RCC 7860 (cell line): ENCODE measurements at places on chromosomes 3 and 15.

DNA sequence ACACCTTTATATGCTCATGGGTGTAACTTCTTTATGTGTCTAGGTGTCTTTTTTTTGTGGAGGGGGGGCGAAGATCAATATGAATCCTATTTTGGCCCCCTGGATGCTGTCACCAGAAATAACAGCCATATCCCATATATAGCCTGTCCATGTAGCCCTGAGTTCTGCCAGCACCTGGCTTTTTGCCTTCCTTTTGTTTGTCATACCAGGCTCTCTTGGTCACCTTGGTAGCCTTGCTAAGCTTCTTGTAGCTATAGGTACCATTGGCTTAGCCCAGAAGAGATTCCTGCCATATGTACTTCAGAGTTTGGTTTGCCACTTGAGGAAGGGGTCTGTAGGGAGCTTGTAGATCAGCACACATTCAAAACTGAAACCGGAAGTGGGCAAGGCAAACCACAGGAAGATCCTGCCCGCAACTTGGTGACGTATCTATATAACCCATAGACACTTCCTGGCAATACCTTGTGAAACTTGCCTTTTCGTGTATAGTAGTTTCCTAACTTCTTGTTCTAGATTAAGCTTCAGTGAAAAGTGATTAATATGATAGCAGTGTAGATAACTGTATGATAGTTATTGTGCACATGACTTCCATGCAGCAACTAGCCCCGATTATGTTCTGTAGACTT lies 11.9 kb downstream of the RASA2 start:
- DNase-seq: no peak

GRCh38 chr3:178392511-178392926 lies 143.7 kb upstream of the KCNMB2 start:
- no peak for DNase-seq

DNA sequence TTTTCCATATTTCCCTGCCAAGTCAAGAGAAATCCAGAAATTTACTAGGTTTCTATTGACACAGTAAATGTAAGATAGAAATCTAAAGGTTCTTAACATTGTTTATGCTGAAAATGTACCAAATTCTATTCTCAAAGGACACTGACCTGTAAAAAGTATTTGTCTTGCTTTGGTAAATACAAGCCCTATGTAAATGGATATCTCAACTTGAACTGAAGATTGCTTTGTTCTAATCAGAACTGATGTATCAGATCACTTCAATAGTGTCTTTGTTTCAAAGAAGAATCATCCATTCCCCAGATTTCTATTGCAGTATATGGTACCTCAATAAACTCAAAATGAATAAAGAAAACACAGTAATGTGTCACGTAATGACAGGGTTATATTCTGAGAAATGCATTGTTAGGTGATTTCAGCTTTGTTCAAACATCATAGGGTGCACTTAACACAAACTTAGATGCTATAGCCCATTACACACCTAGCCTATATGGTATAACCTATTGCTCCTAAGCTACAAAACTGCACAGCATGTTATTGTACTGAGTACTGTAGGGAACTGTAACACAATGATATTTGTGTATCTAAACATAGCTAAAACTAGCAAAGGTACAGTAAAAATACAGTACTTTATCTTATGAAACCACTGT lies 143.5 kb upstream of the NECTIN3 start:
- no peak for DNase-seq

DNA sequence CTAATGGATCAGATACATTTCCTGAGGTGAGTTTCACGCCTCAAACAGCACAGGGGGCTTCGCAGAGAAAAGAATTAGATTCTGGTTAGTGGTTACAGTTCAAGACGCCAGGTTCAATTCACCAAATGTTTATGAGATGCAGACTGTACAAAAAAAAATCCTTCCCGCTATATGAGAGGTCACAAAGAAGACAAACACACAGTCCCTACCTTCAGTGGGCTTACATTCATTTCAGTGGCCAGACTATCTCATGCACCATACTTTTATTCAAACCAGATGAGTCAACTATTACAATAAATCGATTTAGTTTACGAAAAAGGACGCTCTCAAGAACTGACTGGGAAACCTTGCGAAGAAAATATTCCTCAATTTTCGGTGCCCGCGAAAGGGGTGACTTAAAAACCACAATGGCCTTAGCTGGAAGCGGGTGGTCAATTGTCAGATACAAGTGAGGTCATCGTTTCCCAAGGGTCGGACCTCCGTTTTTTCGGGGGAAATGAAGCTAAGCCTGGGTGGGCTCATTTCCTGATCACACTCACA lies 695 bp downstream of the METTL6 start:
- DNase-seq: no peak

GRCh38 chr15:78363381-78363734 lies 23.2 kb downstream of the CRABP1 start:
- no peak for DNase-seq

DNA sequence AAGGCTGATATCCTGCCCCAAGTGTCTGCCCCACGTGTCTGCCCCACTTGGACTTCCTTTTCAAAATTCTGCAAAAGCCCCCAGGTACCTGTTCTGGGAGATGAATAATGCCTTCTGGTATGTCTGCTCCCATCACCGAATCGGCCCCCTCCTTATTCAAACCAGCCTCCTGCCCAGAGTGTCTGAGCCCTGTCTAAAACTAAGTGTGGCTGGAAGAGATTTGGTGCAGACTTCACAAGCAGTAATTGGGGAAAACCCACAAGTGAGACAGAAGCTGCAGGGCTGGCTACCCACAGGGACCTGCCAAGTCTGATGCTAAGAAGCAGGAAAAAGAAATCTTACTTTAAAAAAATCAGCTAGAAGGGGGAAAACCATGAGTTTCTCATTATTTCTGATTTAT lies 85.1 kb downstream of the DUT start:
- no peak for DNase-seq

DNA sequence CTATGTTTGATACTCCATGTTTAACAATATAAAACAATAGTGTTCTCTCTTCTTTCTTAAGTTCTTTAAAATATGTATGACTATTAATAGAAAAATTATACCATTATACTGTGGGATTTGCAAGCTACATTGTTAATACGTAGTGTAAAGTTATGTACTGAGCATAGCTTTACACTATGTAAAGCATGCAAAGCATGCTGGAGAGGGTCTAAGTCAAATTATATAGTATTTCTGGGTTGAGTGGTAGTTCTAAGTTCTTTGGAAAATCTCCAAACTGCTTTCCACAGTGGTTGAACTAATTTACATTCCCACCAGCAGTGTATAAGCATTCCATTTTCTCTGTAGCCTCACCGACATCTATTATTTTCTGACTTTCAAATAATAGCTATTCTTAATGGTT lies 253.0 kb downstream of the RAP2B start:
- DNase-seq: no peak

DNA sequence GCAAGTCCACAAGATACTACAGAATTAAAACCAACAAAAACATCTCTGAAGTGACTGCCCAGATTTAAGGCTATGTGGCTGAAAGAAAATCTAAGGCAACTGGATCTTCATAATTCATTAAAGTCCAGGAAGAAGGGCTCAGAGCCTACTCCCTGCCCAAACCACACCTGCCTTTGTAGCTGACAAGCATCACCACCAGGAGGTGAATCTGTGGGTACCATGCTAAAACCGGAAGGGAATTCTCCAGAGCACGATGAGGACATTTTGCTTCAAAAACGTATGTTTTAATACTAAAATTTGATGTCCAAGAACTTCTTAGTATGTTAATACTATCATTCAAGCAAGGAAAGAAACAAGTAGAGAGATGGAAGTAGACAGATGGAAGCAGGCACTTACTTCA lies 495.9 kb upstream of the NECTIN3 start:
- DNase-seq: no peak

DNA sequence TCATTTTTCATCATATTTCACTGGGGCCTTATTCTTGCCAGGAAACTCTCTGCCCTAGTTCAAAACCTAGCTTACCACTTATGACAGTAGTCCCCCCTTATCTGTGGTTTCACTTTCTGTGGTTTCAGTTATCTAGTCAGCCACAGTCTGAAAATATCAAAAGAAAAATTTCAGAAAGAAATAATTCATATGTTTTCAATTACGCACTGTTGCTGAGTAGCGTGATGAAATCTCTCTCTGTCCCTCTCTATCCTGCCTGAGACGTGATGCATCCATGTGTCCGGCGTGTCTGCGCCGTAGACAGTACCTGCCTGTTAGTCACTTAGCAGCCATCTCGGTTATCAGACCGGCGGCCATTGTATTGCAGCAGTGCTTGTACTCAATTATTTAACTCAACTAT lies 369.9 kb upstream of the MCTP2 start:
- DNase-seq: no peak

- DNase-seq: no peak
These were observed 2.0 kb downstream of the ABTB1 start for GRCh38 chr3:127674790-127675189.

- no peak for DNase-seq
These were observed 252.7 kb downstream of the EPHA3 start for GRCh38 chr3:89360156-89360555.

DNA sequence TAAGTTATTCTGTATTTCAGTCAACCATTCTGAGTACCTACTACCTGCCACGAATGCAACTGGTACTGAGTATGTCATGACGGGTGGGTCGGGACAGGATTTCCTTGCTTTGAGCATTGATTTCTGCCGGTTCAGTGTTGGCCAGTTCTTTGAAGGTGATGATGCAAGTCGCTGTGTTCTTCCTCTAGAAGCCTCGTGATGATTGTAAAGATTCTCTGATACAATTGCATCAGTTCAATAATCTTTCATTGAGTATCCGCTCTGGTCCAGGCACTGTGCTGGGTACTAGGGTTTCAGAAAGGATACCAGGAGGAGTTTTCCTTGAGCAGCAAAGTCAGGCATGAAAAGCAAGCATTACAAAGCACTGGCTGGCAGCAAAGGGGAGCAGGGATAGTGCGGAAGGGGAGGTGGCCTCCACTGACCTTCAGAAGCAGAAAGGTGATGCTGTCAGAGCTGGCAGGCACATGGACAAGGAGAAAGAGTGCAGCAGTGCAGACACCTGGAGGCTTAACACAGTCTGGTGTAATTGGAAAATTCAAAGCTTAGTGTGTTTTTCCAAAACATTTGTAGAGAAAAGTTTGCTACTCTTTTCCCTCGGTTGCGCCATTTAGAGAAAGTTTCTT lies 100.1 kb downstream of the RPL39L start:
- no peak for DNase-seq

GRCh38 chr15:72365844-72366243 lies 10.0 kb downstream of the HEXA start:
- DNase-seq: no peak

GRCh38 chr3:177329854-177330253 lies 132.6 kb upstream of the TBL1XR1 start:
- DNase-seq: no peak

DNA sequence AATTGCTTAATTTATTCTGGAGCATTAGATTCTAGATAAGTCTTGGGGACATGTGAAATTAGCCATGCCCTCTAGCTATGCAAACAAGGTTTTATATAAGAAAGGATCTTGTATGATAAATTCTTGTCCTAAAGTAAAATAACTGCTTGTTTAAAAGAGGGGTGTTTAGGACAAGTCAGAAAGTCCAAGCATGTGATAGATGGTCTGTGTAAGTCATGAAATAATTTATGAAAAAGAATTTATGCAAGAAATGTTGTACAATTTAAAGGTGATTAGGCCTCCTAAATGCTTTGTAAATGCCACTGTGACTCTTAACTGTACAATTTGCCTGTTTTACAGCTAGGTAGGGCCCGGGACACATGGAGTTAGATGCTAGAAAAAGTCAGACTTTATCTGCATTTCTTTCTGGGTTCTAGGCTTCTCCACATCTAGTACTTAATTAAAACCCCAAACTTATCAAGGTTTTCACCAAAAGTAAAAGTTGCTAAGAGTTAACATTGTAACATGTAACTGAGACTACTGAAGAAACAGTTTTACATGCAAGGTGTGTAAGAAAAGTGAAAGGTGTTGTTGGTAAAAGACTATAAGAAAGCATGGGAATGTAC lies 13.2 kb downstream of the LINS1 start:
- no peak for DNase-seq

GRCh38 chr3:183897606-183898005 lies 12.9 kb upstream of the PARL start:
- no peak for DNase-seq

- no peak for DNase-seq
These were observed 190.0 kb downstream of the CACNA2D3 start for GRCh38 chr3:54312156-54312899.
